Activated CD4-positive, alpha-beta memory T cell treated with anti-CD3 and anti-CD28 coated beads, Interleukin-2, amount 10 ng/mL, durations not matched to agents 7 days and 5 days (primary cell): ENCODE measurements at places on chromosomes 5 and 9. TPM values are rescaled to one million over a fixed set of nuclear protein-coding genes. Genes with fewer than 3 reads are reported as not detected.

DNA sequence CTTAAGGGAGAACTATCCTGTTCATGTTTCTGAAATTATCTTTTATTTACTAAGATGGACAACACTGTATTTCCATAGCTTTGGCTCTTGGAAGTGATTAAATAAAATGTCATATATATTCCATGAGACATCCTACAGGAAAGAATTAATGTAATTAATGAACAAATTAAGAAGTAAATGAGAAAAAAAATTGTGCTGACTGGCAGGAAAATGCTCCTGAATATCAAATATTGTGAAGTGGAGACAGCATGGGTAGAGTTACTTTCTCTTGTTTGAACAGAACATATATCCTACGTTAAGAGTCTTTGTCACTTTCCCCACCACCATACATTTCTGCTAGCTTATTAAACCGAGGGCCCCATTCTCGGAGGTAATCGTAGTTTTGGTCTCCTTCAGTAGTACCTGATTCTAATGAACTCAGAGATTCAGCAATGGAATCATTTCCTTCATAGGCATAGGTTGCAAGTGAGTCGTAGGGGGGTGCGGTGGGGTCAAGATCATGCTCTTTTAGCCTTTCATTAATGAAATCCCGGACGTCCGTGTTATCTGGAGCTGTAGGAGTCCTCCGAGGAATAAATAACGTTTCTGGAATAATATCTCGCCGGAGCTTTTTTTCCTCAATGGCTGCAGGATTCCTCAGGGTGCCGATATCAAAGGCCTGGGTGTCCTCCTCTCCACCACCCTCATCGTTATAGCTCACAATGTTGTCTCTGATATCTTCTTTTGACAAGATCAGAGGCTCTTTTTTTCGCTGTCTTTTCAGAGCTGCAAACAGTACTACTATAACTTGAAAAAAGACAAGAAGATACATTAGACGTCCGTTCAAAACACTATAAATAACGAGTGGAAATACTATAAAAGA lies 157.2 kb downstream of the CDH10 start:
- H3K4me1 ChIP-seq: no peaks in the 10 kb centered on the region
- no peak overlapping the region for H3K4me3 ChIP-seq
- H3K36me3 ChIP-seq: no peaks in the 10 kb centered on the region

- H3K36me3 ChIP-seq: no peaks in the 10 kb centered on the region
- H3K4me1 ChIP-seq: no peaks in the 10 kb centered on the region
- H3K27me3 ChIP-seq: peaks cover 8% of the 10 kb centered on the region
- no peak for DNase-seq
Observed at GRCh38 chr5:38739011-38739704, 106.7 kb upstream of the OSMR start.

GRCh38 chr9:36748322-36748899 lies 175.7 kb downstream of the MELK start:
- H3K4me3 ChIP-seq: no peak overlapping the region
- no peak overlapping the region for H3K27ac ChIP-seq
- peak; percentile 43 for DNase-seq
- peaks cover 20% of the 10 kb centered on the region for H3K27me3 ChIP-seq
- no peaks in the 10 kb centered on the region for H3K4me1 ChIP-seq

MYOT gene
- total RNA-seq: not detected

- no peaks in the 10 kb centered on the region for H3K36me3 ChIP-seq
- H3K4me1 ChIP-seq: peaks cover 19% of the 10 kb centered on the region
- no peak overlapping the region for H3K27ac ChIP-seq
- no peak overlapping the region for H3K4me3 ChIP-seq
- H3K27me3 ChIP-seq: peaks cover 20% of the 10 kb centered on the region
- no peak for DNase-seq
Observed at GRCh38 chr9:91841591-91841990, 108.4 kb downstream of the ROR2 start.
